ENCODE measurements at places on chromosomes 5 and 9.
A peak's percentile ranks its signal among the peaks of the same experiment; 100 is the strongest.

GRCh38 chr9:112180387-112180881 lies 5.3 kb upstream of the SUSD1 start:
- DNase-seq: peak; percentile 29

DNA sequence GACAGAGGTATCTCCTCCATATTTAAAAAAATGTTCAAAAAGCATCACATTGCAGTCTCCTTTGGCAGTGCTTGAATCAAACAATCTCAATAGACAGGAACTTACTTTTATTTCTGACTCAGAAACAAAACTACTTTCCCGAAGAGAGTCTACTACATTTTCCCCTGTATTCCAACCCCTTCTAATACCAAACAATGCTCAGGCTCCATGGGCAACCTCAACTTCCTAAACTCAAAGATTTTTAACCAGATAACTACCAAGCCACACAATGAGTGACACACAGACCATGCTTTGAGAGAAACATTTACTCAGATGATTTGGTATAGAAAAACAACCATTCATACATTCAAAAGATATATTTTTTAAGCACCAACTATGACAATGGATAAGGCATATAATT lies 70.5 kb downstream of the APBA1 start:
- DNase-seq: no peak

GRCh38 chr5:142684508-142685041 lies 1.3 kb downstream of the FGF1 start:
- DNase-seq: no peak

DNA sequence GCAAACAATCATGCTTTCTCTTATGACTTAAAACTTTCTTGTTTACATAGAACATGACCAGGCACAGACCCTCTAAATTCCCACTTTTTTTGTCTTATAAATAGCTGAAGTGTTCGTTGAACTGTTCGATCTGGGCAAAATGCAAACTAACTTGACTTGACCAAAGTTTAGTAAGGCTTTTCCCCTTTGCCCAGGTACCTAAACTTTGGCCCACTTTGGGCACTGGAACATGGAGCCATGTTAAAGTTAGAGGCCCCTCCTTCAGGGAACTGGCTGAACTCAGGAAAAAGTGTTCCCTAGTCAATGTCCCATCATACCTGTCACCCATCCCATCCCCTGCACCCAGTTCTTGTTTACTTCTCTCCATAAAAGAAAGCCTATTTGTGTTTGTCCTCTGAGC lies 9.4 kb upstream of the AMACR start:
- DNase-seq: no peak

GRCh38 chr9:26789959-26790358 lies 102.6 kb downstream of the CAAP1 start:
- DNase-seq: peak; percentile 51

- peak; percentile 83 for DNase-seq
These were observed 317.6 kb upstream of the KLF4 start for GRCh38 chr9:107807183-107807582.

DNA sequence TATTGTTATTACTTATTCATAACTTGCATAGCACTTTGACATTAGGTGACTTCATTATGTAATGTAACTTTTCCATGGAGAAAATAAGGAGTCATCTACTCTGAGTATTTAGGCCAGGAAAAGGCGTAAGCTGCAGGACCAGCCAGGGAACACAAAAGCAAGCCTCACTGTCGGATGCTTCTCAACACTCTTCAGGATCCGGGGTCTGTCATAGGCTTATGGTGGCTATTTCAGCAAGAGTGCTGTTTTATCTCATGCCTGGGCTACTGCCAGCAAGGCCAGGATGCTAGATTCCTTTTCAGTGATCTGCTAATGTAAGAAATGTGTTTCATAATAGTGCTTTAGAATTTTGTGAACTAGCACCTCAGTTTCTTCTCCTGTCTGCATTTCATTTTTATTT lies 162.4 kb downstream of the CHSY3 start:
- DNase-seq: no peak

DNA sequence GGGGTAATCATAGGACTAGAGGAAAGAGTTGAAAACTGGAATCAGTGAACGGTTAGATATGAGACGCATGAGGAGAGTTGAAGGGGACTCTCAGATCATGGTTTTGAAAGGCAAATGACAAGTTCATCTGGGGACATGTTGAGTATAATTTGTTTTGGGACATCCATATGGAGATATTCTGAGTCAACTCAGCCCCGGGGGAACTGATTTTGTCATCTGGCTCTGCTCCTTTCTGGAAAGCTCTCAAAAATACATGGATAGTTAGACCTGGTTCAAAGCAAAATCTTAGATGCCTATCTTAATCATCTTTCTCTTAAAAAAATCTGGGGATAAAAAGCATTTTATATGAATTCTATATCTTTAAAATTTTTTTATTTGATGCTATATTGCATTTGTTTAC lies 161.2 kb downstream of the SNX18 start:
- DNase-seq: no peak

DNA sequence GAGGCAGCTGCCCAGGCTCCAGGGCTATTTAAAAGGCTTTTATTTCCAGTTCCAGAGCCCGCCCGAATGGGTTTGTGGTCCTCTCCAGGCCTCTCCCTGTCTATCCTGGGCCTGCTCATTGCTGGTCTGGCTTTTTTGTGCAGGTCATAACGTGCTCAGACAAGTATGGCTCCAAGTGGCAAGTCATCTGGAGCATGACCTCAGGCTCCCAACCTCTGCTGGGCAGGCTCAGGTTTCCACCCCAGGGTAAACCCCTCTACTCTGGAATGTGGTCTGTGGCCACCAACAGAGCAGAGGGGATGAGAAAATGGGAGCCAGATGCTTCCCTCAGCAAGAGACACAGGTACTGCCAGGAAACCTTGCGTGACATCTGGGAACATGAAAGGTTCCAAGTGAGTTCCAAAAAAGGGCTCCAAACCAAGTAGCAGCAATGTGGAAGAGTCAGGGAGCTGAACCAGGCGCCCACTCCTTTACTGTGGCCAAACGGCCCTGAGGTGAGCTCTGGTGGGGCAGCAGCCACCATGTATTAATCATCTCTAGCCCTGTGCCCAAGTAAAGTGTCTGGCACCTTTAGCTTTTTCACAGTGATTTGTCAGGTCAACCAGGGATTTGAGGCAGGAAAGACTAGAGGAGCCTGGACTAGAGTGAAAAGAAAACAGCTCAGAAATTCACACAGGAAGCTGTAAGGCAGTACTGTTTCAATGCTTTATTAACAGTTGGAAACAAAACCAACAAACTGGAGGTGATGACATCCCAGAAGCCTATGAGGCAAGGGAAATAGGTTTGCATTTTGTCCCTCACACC lies 25.7 kb downstream of the PCDHGC5 start:
- DNase-seq: peak; percentile 97

GRCh38 chr9:86550401-86550800 lies 196.2 kb upstream of the TUT7 start:
- DNase-seq: no peak
